ENCODE measurements at places on chromosomes 4 and X.
A peak's percentile ranks its signal among the peaks of the same experiment; 100 is the strongest.

DNA sequence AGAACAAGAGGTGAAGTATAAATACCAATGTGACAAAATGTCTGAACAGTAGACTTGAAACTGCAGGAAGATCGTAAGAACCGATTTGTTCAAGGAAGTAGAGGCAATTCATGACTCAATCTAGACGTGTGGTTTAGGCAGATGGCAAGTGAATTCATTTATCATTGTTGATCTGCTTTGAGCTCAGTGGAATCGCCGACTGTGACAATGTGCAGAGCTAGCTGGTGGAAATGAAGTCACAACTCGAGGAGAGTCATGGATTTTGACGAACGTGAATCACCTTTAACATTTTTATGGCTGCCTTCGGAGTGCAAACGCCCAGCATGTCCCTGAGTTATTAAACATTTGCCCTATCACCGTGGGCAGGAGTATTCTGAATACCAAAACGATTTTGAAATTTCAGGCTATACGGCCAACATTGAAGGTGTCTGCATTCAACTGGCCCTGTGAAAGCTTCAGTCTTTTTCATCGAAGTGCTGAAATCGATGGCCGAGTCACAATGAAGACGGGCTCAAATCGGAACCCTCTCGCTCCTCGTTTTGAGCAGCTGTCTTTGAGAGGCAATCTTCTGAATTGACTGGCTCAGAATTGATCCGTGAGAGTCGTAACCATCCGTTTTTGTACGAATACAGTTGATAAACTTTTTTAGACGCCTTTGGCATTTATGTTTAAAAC, 689 bp upstream of the OGT start:
- DNase-seq, result peak; percentile 66

- DNase-seq, result no peak
Observed at GRCh38 chr4:4818415-4819212, 40.9 kb upstream of the MSX1 start.

DNA sequence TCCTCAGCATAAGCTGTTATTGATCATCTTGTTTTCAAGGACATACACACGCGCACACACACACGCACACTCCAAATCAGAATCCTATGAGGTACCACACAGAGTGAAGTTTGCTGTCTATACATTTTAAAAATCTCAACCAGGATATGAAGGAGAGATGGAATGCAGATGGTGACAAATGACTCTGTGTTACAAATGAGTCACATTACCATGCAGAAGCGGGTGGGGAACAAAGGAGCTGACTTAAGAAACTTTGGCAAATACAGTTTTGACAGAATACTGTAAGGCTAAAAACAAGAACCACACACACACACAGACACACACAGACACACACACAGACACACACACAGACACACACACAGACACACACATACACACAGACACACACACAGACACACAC, 81.7 kb downstream of the RELL1 start:
- no peak for DNase-seq

- no peak for DNase-seq
Observed at GRCh38 chrX:129956765-129957164, 25.7 kb upstream of the BCORL1 start.

GRCh38 chr4:80948995-80949394, 81.5 kb upstream of the BMP3 start:
- no peak for DNase-seq

- DNase-seq, result no peak
Observed at GRCh38 chr4:118585015-118585414, 100.2 kb upstream of the METTL14 start.
